ENCODE measurements at places on chromosomes 3 and 15.
A peak's percentile ranks its signal among the peaks of the same experiment; 100 is the strongest.

- no peak for DNase-seq
Observed at GRCh38 chr3:63061449-63061848, 186.2 kb upstream of the CADPS start.

DNA sequence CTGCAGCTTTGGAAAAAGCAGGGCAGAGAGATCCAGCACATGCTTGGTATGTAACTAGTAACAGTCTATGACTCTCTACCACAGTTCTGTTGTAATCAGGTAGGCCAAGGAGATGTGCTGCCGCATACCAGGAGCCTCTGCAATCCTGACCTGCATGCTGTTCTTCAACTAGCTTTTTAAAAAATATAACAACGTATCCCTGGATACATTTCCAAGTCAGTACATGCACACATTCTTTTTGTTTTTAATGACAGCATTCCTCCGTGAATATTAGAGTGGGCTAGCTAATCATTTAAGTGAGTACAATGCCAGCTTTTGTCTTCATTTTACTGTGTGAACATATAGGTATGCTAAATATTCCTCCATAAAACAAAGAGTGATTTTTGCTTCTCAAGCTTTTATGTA is 437.8 kb downstream of the RBMS3 start:
- no peak for DNase-seq

- DNase-seq: no peak
Observed at GRCh38 chr3:158086361-158086760, 19.9 kb downstream of the SHOX2 start.

- no peak for DNase-seq
Observed at GRCh38 chr3:174659511-174659910, 199.6 kb upstream of the NAALADL2 start.

DNA sequence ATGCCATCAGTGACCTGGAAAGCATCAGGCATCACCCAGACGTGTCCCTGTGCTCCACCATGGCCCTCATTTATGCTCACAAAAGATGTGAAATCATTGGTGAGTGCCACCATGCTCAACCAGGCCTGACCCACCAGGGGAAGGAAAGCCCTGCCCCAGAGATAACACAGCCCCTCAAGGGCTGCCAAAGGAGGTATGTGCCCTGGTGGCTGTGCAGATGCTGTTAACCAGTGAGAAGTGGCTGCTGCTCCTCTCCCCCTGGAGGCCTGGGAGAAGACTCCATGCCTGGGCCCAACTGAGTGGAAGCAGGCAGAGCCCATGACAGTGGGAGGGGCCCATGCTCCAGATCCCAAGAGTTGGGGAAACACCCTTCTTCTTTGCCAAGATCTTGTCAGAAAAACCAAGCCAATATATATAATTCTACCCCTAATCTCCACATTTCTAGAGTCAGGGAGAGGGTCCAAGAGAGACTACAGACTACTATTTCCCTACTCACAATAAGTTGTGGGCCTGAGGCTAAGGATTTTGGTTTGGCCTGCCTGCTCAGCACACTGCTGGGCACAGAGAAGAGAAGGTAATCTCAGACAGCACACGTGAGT is 2.7 kb downstream of the TTC21A start:
- no peak for DNase-seq

- DNase-seq: no peak
Observed at GRCh38 chr3:152048831-152049230, 175.4 kb downstream of the SUCNR1 start.

- DNase-seq: no peak
Observed at GRCh38 chr3:155815030-155815545, 9.0 kb upstream of the C3orf33 start.

- no peak for DNase-seq
Observed at GRCh38 chr3:195708061-195708460, 12.7 kb upstream of the MUC20 start.

DNA sequence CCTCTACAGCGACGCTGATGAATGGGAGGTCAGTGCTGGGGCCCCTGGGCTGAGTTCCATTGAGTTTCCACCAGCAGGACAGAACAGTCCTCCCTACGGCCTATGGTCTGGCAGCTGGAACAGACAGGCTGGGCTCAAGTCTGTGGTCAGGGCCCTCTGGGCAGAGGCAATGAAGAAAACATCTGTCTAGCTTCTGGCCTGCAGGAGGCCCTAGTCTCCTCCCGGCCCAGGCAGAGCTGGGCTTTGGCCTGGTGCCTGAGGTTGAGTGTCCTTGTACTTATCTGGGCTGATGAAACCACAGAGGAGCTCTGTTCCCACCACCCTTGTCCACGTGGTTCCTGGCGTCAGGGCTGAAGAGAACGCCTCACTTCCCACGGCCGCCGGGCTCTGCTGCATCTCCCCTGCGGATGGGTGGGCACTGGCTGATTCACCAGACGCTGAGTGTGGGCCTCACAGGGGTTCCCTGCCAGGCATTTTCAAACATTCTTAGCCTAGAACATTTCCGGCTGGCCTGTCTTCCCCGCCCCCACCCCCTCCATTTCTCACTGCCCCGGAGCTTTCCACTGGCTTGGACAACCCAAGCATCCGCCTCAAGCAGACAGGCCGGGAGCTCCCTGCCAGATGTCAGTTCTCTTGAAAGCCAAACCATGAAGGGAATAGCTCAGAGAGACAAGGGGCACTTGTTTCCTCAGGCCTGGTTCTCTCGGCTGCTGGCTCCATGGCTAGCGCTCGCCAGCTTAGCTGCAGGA is 20.3 kb downstream of the PPCDC start:
- DNase-seq: no peak

GRCh38 chr3:100561459-100562158 is 47.8 kb upstream of the ADGRG7 start:
- DNase-seq: no peak

GRCh38 chr15:29018120-29018805 is 132.5 kb downstream of the APBA2 start:
- no peak for DNase-seq

- no peak for DNase-seq
Observed at GRCh38 chr3:169562988-169563774, 100.3 kb downstream of the MECOM start.

- no peak for DNase-seq
Observed at GRCh38 chr15:25244731-25245585, 193.9 kb downstream of the UBE3A start.

GRCh38 chr15:100308213-100308600 is 33.6 kb downstream of the ADAMTS17 start:
- DNase-seq: no peak

DNA sequence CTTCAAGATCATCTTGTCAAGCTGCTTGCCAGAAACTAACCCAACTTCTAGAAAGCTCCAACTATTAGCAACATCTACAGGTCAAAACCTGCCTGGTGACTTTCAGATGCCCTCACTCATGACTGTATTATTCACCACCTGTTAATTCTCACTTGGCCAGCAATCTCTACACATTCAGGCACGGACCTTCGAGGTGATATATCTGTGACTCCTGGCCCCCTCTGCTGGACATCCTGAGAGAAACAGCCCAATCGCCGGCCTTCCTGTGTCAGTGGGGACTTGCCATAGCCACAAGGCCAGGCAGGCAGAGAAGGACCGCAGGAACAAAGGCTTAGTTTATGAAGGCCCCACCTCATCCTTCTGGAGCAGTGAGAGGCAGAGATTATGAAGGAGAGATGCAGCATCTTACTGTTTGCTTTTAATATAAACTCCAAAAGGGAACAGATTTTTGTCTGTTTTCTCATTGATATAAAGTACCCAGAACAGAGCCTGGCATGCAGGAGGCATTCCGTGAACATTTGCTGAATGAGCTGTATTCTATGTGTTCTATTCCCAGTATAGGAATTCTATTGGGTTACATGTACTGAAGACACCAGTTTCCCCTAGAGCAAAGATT is 24.4 kb upstream of the OCA2 start:
- peak; percentile 60 for DNase-seq

GRCh38 chr3:10417847-10418246 is 87.5 kb downstream of the ATP2B2 start:
- DNase-seq: peak; percentile 15

- DNase-seq: no peak
Observed at GRCh38 chr15:47787875-47788274, 70.6 kb downstream of the SEMA6D start.

Measured in activated CD4-positive, alpha-beta T cell treated with anti-CD3 and anti-CD28 coated beads, Interleukin-2, Interleukin-6, amounts not matched to agents 100 ng/mL and 50 ng/mL, durations not matched to agents 16 hours and 8 hours (primary cell).